Activated CD4-positive, alpha-beta T cell treated with anti-CD3 and anti-CD28 coated beads, Interleukin-2, amount 10 ng/mL, durations not matched to agents 24 days and 14 days (primary cell): ENCODE measurements at places on chromosomes 2 and 18. TPM values are rescaled to one million over a fixed set of nuclear protein-coding genes. Genes with fewer than 3 reads are reported as not detected.
A peak's percentile ranks its signal among the peaks of the same experiment; 100 is the strongest.

DNA sequence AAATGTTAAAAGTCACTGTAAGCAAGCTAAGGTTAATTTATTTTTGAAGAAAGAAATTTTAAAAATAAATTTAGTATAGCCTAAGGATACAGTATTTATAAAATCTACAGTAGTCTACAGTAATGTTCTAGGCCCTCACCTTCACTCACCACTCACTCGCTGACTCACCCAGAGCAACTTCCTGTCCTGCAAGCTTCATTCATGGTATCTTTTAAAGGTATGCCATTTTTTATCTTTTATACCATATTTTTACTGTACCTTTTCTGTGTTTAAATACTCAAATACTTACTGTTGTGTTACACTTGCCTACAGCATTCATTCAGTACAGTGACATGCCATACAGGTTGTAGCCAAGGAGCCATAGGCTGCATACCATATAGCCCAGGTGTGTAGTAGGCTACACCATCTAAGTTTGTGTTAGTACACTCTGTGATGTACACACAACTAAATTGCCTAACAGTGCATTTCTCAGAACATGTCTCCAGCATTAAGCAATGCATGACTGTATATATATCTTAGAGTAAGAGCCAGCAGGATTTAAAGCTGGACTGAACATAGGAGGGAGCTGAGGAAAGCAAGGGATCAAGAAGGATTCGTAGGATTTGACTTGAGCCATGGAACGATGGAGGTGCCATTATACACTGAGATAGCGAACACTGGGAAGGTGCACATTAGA, 83.1 kb upstream of the KLF7 start:
- no peak for DNase-seq

DNA sequence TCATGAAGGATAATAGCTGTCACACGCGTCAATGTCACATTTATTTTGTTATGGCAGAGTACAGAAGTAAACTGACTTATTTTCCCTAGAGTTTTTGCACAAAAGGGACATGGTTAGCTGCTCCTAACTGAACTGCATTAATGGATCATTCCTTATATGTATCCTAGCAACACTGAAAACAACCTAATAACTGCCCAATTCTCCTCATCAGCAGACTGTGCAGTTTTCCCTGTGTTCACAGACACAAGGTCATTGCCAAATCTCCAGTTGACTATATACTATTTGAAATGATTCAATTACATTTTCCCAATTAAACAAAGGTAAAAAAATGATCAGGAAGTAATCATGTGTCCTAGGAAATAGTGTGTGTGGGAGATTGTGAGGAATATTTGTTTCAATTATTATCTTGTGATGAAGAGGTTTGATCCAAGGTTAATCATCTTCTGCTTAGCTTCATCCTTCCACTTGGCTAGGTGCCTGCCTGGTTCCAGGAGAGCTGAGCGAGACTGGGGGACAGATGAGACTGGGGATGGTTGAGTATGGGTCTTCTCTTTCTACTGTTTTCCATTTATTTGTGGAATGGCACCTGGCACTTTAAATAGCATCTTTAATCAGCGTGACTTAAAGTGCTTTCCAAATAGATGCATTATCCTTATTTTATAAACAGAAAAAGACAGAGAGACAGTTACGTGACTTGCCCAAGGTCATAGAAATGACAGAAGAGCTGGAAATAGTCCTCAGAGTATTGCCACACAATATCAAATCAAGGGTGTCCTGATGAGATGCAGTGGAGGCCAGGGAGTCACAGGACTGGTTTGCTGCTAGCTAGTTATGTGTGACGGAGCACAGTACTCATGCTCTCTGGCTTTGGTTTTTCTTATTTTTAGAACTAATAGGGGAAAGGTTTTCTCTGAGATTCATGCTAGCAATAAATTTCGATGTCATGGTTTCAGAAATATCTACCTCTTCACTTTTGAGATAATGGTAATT, 335.6 kb downstream of the PIK3C3 start:
- no peak for DNase-seq

GRCh38 chr2:154599189-154599588, 99.3 kb upstream of the KCNJ3 start:
- no peak for DNase-seq

GRCh38 chr2:26144031-26144430, 28.9 kb upstream of the GAREM2 start:
- no peak for DNase-seq

GRCh38 chr2:240460781-240461431, 25.4 kb downstream of the GPC1 start:
- DNase-seq, result no peak

- DNase-seq, result no peak
Measured at GRCh38 chr2:197307236-197307932, 3.2 kb downstream of the ANKRD44 start.

- DNase-seq, result no peak
Measured at GRCh38 chr18:8976606-8977005, 125.9 kb upstream of the NDUFV2 start.

GRCh38 chr2:33530690-33531548, 54.5 kb downstream of the RASGRP3 start:
- no peak for DNase-seq

DNA sequence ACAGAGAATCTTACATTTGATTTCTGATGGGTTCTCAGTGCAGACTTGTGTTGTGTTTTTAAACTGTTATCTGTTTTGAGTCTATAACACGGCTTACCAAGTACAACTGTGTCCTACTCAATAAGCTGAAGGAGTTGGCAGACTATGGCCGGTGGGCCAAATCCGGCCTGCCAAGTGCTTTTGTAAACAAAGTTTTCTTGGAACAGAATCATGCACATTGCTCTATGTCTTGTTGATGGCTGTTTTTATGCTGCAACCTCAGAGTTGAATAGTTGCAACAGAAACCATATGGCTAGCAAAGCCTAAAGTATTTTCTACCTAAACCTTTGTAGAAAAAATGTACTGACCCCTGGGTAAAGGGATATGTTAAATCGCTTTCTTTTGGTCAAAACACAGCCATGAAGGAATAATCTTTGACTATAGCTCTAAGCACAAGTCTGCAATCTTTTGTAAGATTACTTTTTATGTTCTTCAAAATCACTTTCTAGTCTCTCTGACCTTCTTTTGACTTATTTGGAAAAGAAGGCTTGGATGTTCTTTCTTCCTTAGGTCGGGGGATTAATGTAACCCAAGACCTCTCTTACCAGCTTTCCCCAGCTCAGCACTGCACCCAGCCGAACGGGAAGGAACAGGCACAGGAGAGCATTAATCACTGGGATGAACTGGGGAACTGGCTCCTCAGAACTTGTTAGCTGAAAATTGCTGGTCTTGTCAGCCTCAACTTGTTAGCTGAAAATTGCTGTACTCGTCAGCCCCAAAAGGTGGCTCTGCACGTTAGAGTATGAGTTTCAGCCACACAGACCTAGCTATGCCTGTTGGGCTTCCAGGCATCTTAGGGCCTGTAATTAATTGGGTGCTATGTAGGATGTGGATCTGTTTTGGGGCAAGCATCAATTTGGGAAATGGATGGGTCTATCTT, 75.4 kb downstream of the CD8B2 start:
- DNase-seq, result no peak

DNA sequence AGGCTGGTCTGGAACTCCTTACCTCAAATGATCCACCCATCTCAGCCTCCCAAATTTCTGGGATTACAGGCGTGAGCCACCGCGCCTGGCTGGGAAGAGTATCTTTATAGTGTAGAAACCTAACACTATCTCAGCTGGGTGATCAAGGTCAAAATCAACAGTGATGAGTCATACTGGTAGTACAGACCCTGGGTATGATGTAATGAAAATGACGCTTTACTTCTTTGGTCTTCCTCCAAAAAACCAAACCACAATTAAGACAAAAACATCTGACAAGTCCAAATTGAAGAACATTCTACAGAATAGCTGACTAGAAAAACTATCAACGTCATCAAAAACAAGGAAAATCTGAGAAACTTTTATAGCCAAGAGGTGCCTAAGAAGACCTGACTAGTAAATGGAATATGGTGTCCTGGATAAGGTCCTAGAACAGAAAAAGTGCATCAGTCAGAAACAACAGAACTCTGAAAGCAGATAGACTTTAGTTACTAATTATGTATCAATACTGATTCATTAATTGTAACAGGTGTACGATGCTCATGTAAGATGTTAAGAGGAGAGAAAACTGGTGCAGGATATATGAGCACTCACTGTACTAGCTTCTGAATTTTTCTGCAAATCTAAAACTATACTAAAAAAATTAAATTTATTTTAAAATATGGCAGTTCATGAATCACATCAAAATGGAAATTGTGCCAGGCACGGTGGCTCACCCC, 25.4 kb downstream of the PDCL3 start:
- peak; percentile 85 for DNase-seq

DNA sequence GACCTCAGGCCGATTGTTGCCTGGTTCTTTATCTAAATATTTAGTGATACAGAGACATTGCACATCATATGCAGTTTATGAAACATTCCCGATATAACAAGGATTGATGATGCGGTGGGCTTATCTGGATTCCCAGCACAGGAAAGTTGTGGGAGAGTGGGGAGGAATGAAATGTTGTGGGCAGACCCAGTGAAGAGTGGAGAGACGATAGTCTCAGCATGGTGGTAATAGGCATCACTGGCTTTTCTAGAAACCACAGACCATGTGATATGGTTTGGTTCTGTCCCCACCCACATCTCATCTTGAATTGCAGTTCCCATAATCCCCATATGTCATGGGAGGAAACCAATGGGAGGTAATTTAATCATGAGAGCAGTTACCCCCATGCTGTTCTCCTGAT, 34.8 kb upstream of the RND3 start:
- no peak for DNase-seq

- no peak for DNase-seq
Measured at GRCh38 chr2:236687296-236687965, 117.8 kb downstream of the ACKR3 start.

DNA sequence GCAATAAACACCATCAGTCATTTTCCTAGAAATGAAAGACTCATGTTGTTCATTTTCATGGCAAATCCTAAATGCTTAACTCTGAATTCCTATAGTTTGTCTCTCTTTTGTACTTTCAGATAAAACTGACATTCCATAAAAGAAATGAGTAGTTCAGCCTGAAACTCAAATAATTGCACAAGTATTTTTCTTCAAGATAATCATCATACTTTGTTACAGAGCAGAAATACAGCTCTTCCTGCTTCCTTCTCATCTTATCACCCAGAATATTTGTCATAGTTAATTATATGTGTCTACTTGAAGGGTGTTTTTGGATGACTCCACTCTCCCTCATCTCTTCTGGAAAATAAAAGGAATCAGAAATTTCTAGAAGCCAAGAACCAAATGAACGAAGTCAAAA, 141.1 kb downstream of the HNMT start:
- DNase-seq, result no peak

- DNase-seq, result no peak
Measured at GRCh38 chr2:9037166-9037565, 33.7 kb upstream of the MBOAT2 start.

- DNase-seq, result no peak
Measured at GRCh38 chr2:11257964-11258363, 86.5 kb downstream of the ROCK2 start.

DNA sequence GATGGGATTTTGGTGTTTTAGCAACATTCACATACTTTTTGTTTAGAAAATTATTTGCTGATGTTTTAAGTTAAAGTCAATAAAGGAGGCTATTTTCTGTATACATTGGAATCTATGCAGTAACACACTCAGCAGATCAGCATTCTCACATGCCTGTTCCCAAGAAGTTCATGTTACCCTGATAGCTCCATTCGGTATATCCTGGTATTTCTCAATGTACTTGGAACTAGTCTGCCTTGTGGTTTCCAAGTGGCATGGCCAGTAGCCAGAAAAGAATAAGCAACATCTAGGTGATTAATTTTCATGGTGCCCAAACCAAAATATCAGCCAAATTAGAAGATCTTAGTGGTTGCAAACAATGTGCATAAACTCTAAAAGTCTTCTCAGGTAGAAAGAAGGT, 5.2 kb upstream of the NCAPH start:
- DNase-seq, result no peak

GRCh38 chr2:78585871-78586270, 439.6 kb upstream of the REG3G start:
- DNase-seq, result no peak

DNA sequence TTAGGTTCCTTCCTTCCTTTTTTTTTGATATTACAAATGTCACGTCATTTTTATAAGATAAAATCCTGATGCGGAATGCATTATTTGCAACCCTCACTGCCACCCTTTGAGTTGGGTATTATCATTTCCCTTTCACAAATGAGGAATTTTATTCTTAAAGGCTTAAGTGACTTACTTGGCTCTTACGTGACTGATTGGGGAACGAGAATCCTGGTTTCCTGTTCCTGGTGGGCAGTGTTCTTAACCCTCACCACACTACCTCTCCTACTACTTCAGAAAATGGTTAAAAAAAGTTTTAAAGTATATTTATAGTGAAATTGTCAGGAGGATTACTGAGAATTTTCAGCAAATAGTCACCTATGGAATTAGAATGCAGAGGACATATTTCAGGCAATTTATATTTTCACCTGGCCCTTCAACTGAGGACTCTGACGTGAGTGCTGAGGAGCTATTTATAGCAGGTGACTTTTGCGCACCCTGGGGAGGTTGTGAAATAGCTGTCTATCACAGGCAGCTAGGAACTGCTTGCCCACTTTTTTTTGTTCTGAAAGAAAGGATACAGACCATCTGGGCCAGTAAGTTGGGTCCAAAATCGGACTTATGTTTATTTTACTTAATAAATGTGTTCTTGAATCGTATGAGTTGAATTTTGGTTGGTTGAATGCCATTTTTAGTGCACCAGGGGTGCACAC, 18.7 kb upstream of the RASGRP3 start:
- no peak for DNase-seq

DNA sequence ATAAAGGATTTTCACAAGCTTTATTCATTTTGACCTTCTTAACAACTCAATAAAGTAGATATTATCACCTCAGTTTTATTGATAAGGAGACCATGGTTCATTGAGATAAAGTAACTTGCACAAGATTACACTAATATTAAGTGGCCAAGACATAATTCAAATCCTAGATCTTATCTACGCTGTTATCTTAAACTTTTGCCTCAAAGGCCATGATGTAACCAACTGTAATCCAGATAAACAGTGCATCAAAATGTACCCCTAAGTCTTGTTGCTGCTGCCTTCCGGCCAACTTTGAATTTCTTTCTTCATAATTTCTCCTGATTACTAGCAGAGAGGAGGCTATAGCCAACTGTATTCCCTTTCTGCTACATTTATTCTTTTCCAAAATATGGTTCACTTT, 1094.8 kb upstream of the PIK3C3 start:
- DNase-seq, result no peak

Gene CAPN14
- total RNA-seq, result 0.07 and 0.12 TPM in 2 replicates

Gene LHCGR
- not detected in 2 replicates for total RNA-seq

Gene PXDN
- 1.1 and 1.3 TPM in 2 replicates for total RNA-seq

Gene UCN
- total RNA-seq, result 1.9 and 2.7 TPM in 2 replicates

Gene PLA2R1
- total RNA-seq, result not detected in 2 replicates

Gene SULT1C4
- not detected in 2 replicates for total RNA-seq

Gene GRB14
- total RNA-seq, result not detected in 2 replicates

Gene MZT2B
- total RNA-seq, result 312 and 329 TPM in 2 replicates

Gene LIMS4
- total RNA-seq, result not detected in 2 replicates

Gene BARD1
- total RNA-seq, result 34.3 and 36.4 TPM in 2 replicates

Gene UGT1A3
- not detected in 2 replicates for total RNA-seq

Gene ESPNL
- 0.07 and 0.26 TPM in 2 replicates for total RNA-seq

Gene APOB
- not detected in 2 replicates for total RNA-seq

Gene WNT10A
- 0.12 and 0.28 TPM in 2 replicates for total RNA-seq

Gene MC4R
- not detected in 2 replicates for total RNA-seq

Gene CD8B
- total RNA-seq, result 0.50 TPM in 1 of 2 replicates, not detected in the other

Gene SGPP2
- total RNA-seq, result 22.9 and 23.0 TPM in 2 replicates
